ENCODE measurements at places on chromosomes 5 and 9.

- no peak for DNase-seq
Observed at GRCh38 chr9:79189511-79189924, 382.2 kb upstream of the TLE4 start.

GRCh38 chr9:38062498-38063362 lies 6.3 kb downstream of the SHB start:
- DNase-seq = no peak

DNA sequence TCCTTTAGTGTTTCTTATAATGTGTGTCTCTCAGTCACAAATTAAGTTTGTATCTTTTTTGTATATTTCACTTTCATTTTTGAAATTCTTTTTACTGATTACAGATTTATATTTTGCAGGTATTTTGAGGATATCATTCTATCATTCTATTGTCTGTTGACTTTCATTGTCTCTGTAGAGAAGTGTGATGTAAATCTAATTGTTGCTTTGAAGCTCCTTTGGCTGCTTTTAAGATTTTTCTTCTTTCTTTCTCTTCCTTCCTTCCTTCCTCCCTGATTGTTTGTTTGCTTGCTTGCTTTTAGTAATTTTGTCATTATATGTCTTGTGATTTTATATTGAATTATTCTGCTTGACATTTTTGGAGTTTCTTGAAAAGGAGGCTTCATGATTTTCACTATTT lies 75.3 kb upstream of the MAST4 start:
- no peak for DNase-seq

- DNase-seq = no peak
Observed at GRCh38 chr5:33800241-33800950, 91.4 kb downstream of the ADAMTS12 start.

GRCh38 chr5:159547466-159548195 lies 217.3 kb upstream of the IL12B start:
- no peak for DNase-seq

DNA sequence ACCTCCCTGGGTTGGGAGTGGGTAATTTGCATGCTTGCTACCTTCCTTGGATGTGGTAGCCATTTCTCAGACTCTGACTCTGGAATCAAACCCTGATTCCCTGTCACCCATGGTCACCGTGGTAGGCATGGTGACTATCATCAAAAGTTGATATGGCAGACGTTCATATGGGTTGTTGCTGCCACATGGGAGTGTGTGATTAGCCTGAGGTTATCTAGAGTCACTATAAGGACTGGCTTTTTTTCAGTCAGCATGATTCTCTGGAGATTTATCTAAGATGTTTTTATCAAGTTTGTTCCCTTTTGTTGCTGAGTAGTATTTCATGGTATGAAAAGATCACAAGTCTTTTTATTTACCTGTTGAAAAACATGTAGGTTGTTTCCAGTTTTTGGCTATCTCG lies 7.0 kb downstream of the RCL1 start:
- DNase-seq = no peak

GRCh38 chr5:154198611-154199230 lies 8.2 kb downstream of the GALNT10 start:
- DNase-seq = no peak

DNA sequence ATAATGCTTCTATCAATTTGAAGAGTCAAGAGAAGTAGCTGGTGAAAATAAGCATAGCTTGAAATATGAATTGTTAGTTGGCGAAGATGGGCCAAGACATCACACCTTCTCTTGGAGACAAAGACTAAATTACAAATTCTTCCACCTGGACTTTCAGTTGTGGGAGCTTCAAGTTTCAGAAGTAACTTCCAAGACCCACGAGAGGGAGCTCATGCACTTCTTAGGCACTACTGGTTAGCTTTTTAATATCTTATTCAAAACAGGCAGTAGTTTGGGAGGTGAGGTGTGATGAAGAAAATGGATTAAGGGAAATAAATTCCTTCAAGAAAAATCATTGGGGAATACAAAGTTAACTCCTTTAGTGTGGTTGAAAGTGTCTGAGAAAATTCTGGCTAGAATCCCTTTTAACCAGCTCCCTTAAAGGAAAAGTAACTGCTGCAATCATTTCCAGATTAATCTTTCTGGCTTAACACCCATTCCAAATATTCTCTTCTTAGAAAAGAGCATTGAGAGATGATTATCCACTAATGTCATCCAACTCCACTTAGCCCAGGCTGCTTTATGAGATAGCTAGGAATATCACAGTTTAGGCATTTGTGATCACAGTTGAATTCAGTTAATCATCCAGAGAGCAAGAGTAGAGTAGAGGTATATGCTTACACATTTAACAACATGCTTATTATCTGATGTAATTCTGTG lies 139.5 kb upstream of the DMRTA1 start:
- DNase-seq = no peak

DNA sequence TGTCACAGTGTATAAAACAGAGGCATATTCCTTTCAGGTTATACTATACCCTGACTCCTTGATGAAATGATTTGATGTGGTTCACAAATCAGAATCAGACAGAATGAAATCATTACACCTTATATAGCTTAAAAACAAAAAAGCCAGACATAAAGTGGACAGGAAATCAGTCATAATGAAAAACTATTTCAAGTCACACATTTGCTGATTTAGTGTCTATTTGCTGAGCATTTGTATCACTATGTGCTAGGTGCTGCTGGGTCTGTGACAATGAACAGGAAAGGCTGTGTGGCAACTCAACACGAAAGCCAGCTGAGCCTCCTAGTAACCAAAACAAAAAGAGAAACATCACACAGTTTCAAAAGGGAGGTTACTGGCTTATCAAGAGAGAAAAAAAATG lies 194.0 kb downstream of the EFNA5 start:
- DNase-seq = no peak

DNA sequence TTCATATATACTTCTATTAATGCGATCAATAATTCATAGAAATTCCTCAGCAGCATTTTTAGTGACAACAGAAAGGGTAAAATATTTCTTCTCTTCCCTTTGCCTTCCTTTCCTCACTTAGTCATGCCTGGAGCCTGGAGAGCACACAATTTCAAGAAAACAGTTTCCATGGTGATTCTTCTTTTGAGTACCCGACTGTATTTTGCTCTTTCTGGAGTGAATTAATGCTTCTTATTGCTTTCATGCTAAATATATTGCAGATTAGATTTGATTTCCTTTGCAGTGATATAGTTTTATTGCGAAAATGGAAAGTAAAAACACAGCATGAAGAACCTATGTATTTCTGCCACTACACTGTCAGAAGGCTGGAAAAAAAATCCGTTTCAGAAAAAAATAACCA lies 153.5 kb downstream of the PPP2R2B start:
- no peak for DNase-seq

DNA sequence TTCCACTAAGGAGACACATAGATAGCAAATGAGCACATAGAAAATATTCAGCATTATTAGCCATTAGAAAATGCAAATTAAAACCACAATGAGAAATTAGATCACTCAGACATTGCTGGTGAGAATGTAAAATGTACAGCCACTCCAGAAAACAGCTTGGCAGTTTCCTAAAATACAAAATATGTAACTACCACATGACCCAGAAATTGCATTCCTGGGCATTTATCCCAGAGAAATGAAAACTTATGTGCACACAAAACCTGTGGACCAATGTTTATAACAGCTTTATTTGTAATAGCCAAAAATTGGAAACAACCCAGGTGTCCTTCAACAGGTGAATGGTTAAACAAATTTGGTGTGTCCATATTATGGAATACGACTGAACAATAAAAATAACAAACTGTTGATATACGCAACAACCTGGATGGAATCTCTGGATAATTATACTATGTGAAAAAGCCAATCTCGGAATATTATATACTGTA lies 34.8 kb upstream of the SHC3 start:
- no peak for DNase-seq

DNA sequence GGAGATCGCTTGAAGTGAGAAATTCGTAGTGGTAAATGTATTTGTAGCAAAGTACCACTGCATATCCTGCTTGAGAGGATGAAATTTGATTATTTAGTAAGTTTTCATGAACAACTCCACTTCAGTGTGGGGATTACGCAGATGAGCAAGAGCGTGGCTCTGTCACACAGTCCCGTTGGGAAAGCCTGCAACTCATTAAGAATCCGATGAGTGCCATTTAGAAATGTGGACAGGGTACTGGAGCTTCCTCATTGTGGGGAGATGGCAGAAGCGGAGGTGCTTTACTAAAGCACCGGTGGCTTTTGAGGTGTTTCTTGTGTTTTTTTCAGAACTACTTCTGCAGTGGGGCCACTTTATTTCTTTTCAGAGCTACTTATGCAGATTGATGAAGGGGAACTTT lies 1.4 kb downstream of the TJP2 start:
- DNase-seq = no peak

- DNase-seq = peak; percentile 30
Observed at GRCh38 chr9:36401164-36401740, 1.2 kb upstream of the RNF38 start.

Data from activated CD8-positive, alpha-beta memory T cell treated with anti-CD3 and anti-CD28 coated beads for 1 hour (primary cell).